ENCODE measurements at places on chromosomes 13 and 19. TPM values are rescaled to one million over a fixed set of nuclear protein-coding genes. Genes with fewer than 3 reads are reported as not detected.

The SPRED3 gene
- polyA plus RNA-seq = 0.13 TPM

The ZNF571 gene
- polyA plus RNA-seq = 5.3 TPM

The IZUMO2 gene
- not detected for polyA plus RNA-seq

The GRAMD1A gene
- polyA plus RNA-seq = 28.6 TPM

The CYP4F2 gene
- not detected for polyA plus RNA-seq

The TSHZ3 gene
- 0.96 TPM for polyA plus RNA-seq

The EGLN2 gene
- 188 TPM for polyA plus RNA-seq

The CYP4F11 gene
- polyA plus RNA-seq = not detected

The PLVAP gene
- not detected for polyA plus RNA-seq

Measured in CD4-positive, CD25-positive, alpha-beta regulatory T cell (primary cell).